ENCODE measurements at places on chromosomes 3 and 15.

GRCh38 chr15:71708051-71708429 is 102.3 kb upstream of the NR2E3 start:
- no peak for DNase-seq

- DNase-seq, result no peak
Observed at GRCh38 chr3:178275311-178275710, 260.9 kb upstream of the KCNMB2 start.

DNA sequence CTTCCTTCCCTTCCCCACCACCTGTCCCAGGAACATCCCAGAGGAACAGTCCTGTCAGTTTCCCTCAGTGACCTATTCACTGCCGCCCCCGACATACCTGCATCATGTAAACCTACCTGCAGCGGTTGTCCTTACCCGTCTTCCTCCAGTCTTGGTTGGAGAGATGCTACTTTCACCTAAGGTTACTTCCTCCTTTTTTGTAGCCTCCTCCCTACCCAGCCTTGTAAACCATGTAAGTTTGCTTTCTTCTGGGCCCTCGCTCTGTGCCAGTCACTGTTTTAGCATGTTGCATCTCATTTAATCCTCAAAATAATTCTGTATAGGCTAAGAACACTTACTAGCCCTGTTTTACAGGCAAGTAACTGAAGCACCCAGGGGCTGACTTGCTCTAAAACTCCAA is 58.3 kb downstream of the GPR171 start:
- DNase-seq, result no peak

GRCh38 chr3:139463466-139463865 is 12.8 kb downstream of the RBP2 start:
- no peak for DNase-seq

- DNase-seq, result no peak
Observed at GRCh38 chr3:27903446-27903845, 181.3 kb upstream of the EOMES start.

- peak; percentile 52 for DNase-seq
Observed at GRCh38 chr3:32208447-32208846, 30.0 kb upstream of the CMTM8 start.

DNA sequence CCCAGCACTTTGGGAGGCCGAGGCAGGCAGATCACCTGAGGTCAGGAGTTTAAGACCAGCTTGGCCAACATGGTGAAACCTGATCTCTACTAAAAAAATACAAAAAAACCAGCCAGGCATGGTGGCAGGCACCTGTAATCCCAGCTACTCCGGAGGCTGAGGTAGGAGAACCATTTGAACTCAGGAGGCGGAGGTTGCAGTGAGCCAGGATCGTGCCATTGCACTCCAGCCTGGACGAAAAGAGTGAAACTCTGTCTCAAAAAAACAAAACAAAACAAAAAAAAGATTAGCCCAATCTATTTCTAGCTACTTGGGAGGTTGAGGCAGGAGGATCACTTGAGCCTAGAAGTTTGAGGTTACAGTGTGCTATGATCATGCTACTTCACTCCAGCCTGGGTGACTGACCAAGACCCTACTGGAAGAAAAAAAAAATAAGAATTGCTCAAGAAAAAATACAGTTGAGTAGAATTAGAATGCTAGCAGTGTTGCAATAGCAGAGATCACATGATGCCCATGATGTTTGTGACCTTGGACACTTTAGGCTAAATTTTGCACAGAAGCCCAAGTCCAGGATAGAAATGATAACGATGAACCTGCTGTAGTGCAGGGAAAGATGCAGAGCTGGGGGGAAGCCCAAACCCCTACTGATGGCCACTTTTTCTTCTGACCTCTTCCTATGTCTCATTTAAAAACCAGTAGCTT is 162.2 kb downstream of the LPP start:
- DNase-seq, result peak; percentile 72

DNA sequence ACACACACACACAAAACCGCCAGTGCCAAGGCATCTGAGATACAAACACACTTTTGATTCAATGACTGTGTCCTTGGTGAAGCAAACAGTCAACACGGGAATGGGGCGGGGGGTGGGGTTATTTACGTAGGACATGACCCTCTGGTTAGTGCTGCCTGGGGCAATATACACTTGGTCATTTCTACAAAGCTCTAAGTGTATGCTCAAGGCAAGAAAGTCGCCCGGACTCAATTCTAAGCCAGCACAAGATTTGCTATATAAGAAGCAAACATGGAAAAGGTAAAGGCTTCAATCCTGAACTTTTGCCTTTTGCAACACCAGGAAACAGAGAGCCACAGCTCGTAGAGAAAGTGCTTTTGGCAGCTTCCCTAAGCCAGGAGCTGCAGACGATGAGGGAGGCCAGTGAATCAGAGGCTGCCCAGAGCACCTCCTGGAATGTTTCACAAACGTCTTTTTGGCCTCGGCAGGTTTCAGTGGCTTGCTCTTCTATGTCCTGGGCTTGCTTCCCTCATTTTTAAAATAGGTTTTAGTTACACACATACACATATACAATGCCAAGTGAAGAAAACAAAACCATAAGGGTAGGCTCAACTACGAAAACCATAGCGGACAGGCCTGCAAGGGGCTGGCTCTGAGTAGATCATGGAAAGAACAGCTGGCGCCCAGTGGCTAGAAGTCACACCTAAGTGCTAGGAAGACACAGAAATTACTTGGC is 73.6 kb downstream of the TM4SF4 start:
- DNase-seq, result no peak

GRCh38 chr3:33646406-33646805 is 71.6 kb downstream of the CLASP2 start:
- DNase-seq, result no peak

- no peak for DNase-seq
Observed at GRCh38 chr3:127027811-127028548, 45.1 kb downstream of the PLXNA1 start.

DNA sequence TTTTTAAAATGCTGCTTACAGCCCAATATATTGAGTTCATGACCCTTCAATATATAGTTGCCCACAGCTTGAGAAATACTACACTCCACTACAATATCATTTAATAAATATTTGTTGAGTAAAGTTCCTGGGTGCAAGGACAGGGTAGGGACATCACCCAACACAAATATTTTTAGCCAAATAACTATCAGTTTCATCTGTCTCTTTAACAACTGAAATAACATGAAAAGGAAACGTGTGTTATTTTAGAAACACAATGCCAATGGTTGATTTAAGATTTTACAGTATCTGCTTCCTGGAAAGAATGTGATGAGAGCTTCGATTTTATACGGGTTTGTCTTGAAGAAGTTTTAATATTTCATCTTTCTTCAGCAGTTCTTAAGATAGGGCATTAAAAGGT is 67.7 kb upstream of the CDV3 start:
- no peak for DNase-seq

- no peak for DNase-seq
Observed at GRCh38 chr3:134527037-134527436, 41.2 kb downstream of the CEP63 start.

- no peak for DNase-seq
Observed at GRCh38 chr15:66985653-66986052, 79.7 kb upstream of the SMAD3 start.

- DNase-seq, result peak; percentile 26
Observed at GRCh38 chr3:49019941-49020329, 1.6 kb upstream of the DALRD3 start.

DNA sequence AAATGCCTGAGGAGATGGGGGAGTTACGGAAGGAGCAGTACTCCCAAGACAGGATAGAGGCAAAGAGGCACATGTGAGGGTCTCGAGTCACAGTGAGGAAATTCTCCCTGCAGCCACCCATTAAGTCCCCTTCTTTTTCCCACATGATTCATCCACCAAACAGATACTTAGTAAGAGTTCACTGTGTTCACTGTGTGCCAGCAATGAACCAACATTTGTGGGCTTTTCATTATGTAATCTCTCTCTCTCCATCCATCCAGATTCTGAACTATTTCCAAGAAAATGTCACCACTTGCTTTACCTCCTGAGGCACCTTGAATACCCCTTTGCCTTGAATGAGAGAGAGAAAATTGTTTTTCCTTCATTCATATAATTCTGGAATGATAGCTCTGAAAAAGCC is 24.6 kb upstream of the LRRFIP2 start:
- no peak for DNase-seq

DNA sequence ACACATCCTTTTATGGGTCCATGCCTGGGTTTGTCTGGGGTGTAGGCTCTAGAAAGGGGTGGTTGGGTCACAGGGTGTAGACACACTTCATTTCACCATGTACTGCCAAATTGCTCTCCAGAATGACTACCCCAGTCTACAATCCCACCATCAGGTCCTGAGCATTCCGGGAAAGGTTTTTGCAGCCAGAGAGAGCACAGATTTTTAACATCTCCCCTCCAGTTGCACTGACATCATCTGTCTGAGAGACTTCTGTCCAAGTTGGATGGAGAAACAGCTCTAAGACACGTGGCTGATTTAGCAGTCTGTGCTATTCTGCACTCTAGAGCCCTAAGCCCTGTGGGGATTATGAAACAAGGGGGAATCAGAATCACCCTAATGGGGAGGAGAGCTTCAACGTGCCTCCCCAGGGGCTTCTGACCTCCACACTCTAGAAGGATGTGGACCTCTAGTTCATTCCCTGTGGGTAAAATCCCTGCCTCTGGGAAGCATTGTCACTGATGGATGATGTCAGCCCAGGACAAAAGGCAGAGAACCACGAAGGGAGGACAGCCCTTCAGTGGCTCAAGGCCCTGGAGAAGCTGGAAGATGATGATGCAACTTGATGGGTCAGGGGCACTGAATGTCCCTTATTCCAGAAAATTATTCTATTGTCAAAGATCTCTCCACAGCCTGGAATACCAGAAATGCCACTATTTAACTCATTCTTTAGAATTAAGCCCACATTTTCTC is 71.5 kb downstream of the CD200R1L start:
- DNase-seq, result no peak

DNA sequence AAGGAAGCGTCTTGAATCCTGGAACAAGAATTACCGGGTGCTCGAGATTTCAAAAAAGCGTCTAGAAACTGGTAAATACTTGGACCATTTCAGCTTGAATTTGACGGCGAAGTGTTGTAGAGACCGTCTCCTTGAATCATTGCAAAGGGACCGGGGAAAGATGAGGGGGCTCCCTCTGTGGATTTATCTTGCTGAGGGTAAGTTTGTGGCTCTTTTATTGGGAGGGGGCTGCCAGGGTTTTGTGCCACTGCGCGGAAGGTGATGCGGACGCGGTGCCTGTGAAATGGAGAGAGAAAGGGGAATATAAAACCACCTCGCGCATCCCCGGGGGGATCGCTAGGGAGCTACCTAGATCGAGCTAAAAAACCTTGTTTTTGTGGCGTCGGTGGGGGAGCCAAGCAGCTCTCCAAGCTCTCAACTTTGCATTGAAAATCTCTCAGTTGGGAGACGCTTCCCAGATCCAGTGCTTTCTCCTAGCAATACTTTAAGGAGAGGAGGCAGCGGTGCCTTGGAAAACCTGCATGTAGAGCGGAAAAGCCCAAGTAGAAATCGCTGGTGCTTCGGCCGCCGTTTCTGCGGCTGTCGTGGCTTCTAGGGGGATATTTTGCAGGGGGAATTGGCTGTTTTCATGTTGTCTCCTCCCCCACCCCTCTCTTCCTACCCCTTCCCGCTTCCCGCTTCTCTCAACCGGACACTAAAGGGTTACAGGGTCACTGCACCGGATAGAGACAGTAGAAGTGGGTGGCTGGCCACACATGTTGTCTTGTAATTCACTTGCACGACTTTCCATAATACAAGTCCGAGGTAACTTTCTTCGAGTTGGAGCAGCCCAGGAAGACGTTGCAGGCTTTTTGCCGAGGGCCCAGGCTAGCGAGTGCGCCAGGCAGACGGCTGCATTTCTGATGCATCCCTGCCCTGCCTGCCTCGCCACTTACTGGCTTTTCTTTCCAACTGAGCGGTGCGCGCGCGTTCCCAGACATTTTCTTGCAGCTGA is 187.6 kb downstream of the NLGN1 start:
- DNase-seq, result no peak

GRCh38 chr15:66039117-66039871 is 170.0 kb downstream of the RAB11A start:
- DNase-seq, result no peak

GRCh38 chr3:55017876-55018275 is 90.0 kb upstream of the LRTM1 start:
- DNase-seq, result no peak

DNA sequence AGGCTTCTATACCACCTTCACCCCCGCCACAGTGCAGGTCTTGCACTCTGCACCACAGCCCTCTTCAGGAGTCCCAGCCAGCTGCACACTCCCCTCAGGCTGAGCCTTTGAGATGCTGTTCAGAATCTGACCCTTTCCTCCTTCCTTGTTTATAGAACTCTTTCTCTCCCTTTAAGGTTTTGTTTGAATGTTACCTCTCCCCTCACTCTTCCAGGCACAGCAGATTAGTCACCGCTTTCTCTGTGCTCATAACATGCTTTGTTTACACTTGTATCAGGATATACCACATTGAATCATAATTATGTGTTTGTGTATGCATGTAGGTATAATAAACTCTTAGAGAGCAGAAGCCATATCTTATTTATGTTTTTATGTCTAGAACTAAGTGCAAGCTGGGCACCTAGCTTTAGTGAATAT is 168.4 kb upstream of the BCL6 start:
- DNase-seq, result no peak

DNA sequence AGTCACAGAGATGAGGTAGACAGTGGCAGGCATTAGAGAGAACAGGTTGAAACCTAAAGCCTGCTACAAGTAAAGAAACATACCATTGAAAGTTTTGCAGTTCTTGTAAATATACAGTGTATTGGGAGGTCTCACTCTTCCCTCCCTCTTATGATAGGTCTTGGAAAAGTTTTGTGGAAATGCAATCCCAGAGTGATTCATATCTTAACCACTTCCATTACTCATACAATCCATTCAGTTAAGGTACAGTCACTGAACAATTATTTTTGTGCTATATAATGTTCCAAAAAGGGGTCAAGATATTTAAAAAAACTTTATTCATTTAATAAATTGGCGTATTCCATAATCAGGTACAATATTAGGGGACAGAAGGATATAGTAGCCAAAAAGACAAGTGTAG is 737.7 kb upstream of the ALCAM start:
- no peak for DNase-seq

- DNase-seq, result no peak
Observed at GRCh38 chr15:80384432-80384831, 19.8 kb upstream of the ARNT2 start.

DNA sequence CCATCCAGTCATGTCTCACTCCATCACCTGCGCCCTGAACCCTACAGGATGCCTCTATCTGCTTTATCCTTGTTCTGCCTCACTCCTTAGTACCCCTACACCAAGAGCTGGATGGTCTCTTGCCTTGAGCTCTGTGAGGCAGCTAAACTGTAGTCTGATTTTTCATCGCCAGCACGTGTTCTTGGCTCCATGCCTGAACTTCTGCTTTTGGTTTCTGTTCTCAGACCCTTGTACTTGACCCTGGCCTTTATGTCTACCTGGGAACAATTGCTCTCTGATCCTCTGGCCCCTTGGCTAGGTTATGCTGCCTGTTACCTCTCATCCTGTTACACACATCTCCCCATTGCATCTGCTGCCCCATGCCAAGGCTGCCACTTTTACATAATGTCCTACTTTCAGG is 318.0 kb upstream of the LMCD1 start:
- DNase-seq, result peak; percentile 10

DNA sequence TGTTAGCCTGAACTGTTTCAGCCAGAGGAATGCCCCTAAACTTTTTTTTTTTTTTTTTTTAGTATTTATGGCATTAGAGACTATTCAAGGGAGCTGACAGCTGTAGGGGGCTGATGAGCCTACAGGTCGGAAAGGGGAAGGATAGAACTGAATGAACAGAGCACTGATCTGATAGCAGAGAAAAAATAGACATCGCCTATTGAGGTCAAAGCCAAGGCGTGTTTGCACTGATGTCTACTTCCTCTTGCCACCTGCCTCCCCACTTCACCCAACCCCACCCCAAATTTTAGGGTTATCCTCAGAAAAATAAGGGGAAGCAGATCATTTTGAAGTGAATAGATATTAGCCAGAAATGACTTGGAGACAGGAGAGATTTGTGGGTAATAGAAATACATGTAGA is 3.0 kb upstream of the ZMAT3 start:
- no peak for DNase-seq

Measured in inflammatory macrophage (primary cell).